Esophagus squamous epithelium (tissue), 5 donors: ENCODE measurements at places on chromosomes 12 and 14. TPM values are rescaled to one million over a fixed set of nuclear protein-coding genes. Genes with fewer than 3 reads are reported as not detected.

The IPO8 gene
- total RNA-seq: 26.3 TPM

The LRRC10 gene
- total RNA-seq: not detected

DNA sequence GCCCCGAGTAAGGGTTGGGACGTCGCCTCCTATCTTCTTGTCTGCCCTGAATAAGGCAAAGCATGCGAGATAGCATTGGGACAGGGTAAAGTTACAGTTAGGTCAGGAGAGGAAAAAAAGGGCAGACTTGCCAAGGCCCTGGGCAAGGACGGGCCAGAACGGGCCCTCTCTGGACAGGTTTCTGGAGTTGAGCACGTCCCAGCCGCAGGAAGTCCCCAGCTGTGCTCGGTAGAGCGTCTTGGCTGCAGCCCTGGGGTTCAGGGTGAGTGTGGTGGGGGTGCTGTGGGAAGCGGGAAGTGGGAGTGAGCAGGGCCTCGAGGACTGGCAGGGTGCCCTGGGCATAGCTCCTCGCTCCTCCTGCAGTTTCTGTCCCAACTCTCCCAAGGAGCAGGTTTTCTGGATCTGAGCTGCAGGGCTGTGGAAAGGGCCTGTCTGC is 5.4 kb downstream of the RPS6KL1 start:
- DNase-seq: no peak

DNA sequence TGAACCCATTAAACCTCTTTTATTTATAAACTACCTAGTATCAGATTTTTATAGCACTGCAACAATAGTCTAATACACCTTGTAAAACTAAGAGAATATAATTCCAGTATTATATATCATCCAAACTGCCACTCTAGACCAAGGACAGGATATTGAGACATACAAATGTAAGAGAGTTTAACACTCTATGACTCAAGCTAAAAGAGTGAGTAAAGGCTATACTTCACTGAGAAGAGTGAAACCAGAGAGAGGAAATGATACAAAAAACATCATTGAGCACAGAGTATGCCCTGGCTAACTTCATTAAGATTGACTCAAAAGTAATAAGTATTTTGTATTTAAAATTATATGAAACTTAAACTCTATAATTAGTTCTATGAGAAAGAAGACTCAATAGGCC is 1951.9 kb upstream of the SEL1L start:
- DNase-seq: no peak

DNA sequence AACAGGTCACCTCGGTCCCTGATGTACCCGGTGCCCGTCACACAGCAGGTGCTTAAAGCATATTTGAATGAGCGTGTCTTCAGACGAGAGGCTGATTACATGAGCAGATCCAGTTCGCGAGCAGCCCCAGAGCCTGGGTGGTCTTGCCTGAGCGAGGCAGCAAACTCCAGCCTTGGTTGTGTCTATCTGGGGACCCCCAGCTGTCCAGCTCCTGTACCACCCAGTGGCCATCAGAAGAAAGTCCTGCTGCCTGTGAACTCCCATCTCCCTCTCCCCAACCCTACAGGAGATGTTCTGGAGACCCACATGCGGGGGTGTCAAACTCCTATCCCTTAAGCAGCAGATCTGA is 174.2 kb downstream of the PHETA1 start:
- no peak for DNase-seq

DNA sequence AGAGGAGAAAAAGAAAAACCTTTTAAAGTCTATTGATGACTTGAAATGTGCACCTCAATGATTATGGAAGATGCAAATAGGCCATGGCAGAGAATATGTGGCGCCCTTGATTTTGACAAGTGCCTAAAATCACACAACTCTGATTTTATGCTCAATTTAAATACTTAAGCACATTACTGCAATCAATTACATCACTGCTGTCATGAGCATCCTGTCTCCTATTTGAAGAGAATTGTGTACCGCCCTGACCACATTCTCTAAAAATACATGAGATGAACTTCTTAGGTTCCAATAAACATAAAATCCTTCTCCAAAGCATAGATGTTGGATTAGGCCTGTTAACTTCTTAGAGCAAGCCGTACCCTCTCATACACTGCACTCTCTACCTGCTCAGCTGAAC is 1.6 kb downstream of the TXNDC16 start:
- no peak for DNase-seq

- DNase-seq: no peak
These were observed 1480.2 kb downstream of the AACS start for GRCh38 chr12:126545411-126545810.

- no peak for DNase-seq
These were observed 467.8 kb downstream of the MDGA2 start for GRCh38 chr14:47207617-47208016.

- DNase-seq: no peak
These were observed 149.9 kb downstream of the NRXN3 start for GRCh38 chr14:78319887-78320635.

DNA sequence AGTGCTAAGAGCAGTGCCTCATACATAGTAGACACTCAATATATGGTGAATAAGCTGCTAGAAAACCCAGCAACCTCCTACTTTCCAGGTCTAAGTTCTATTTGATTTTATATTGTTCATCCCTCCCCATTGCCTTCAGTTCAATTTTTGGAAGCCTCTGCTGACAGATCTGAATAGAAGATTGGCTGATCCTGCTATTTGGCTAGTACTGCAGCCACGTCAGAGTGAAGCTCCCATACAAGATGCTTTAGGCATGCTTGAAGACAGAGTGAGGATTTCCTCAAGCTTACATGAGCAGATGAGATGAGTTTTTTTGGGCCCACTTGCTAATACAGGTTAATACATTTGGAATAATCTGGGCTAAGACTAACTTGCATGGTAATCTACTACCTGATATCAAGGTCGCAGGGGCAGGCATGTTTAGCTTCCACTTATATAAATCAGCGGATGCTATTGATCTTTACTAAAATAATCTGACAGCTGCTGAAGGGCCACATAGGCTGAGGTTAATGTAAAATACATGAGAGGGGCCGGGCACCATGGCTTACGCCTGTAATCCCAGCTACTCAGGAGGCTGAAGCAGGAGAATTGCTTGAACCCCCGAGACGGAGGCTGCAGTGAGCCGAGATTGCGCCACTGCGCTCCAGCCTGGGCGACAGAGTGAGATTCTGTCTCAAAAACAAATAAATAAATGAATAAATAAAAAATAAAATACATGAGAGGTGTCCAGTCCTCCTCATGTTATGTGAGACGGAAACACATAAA is 15.9 kb upstream of the AEBP2 start:
- DNase-seq: no peak

DNA sequence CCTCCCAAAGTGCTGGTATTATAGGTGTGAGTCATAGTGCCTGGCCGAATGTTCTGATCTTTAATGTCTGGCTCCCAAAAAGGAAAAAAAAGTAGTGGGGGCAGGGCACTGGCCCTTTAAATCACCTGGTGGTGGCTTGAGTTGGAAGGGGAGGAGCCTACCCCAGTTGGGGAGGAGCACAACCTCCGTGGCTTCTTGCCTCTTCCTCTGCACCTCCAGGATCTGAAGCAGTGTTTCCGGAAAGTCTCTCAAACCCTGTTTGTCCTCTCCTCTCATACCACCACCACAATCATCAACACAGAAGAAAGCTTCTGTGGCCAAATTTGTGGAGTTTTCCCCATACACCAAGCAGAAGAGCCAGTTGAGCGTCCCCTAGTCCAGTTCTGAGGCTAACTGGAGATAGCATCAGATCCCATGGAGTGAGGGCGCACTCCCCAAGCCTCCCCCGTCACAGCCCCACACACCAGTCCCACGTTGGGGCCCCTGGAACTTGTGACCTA is 24.3 kb upstream of the RCOR1 start:
- DNase-seq: no peak

- no peak for DNase-seq
These were observed 21.6 kb downstream of the ATF1 start for GRCh38 chr12:50785406-50786001.

DNA sequence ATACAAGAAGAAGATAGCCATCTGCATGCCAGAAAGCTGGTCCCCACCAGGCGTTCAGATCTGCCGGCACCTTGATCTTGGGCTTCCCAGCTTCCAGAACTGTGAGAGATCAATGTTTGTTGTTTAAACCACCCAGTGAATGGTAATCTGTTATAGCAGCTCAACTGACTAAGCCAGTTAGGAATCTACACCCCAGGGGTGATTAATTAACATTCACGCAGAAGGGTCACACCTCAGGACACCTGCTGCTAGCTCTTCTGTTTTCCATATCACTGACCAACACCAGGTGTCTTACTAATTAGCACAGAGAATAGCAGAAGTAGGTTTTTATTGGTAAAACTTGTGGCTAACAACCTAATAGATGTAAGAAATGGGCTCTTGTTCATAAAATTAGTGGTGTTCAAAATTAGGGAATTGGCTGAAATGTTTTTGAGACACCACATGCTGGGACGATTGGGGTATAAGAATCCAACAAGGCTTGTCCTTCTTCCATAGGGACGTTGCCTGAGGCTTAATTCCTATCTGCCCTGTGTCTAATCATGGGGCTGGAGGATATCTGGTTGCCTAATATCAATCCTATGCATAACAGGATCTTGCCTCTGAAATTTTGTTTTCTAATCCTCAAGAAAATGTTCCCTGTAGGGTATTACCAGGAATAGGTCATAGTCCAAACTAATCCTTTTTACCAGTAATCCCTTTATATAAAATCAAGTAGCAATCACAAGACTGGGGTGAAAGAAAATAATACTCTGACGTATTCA is 42.0 kb upstream of the CHST11 start:
- no peak for DNase-seq

GRCh38 chr12:58916921-58917511 is 3.3 kb downstream of the LRIG3 start:
- DNase-seq: no peak

DNA sequence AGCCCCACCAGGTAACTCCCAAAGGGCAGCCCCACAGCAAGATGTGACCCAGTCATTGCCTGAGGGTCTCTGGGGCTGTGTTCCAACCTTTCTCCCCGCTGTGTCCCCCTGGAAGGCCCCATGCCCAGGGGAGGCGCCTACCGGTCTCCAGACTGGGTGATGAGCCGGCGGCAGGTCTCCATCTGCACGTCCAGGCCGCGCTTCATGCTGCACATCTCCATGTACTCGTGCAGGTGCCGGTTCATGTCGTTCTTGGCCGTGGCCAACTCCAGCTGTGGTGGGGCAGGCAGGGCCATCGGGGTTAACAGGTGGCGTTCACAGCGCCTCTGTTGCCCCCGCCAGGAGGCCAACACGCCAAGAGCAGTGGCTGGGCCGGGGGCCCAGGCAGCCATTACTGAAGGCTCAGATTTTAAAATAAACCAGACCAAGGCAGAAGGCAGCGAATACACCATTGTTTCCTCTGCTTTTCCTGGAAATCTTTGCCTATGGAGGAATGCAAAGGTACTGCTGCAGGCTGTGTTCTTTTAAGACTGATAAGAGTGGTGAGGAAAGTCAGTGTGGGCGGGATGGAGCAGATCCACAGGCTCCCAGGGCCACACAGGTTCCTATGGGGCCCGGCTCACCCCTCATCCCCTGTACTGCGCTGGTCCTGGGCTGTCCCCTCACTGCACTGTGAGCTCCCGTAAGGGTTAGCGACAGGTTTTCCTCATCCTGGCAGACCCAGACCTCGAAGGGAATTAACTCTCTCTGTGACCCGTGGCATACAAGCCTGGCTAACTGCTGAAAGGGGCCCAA is 7.3 kb downstream of the GAPDH start:
- no peak for DNase-seq

DNA sequence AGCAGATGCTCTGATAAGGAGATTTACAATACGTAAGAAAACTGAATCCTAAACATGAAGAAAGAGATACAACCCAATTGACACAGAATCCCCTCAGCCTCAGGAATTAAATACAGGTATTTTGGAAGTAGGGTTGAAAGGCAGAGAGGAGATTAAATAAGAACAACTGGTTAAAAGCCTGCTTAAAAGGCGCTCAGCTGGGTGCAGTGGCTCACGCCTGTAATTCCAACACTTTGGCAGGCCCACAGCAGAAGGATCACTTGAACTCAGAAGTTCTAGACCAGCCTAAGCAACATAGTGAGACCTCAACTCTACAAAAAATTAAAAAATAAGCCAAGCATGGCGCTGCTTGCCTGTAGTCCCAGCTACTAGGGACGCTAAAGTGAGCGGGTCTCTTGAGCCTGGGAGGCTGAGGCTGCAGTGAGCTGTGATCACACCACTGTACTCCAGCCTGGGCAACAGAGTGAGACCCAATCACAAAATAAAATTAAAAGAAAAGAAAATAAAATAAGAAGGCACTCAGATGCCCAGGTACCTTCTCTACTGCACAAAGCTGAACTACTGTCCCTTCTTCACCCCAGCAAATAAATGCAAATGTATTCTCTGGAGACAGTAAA is 32.9 kb downstream of the MED13L start:
- DNase-seq: no peak

DNA sequence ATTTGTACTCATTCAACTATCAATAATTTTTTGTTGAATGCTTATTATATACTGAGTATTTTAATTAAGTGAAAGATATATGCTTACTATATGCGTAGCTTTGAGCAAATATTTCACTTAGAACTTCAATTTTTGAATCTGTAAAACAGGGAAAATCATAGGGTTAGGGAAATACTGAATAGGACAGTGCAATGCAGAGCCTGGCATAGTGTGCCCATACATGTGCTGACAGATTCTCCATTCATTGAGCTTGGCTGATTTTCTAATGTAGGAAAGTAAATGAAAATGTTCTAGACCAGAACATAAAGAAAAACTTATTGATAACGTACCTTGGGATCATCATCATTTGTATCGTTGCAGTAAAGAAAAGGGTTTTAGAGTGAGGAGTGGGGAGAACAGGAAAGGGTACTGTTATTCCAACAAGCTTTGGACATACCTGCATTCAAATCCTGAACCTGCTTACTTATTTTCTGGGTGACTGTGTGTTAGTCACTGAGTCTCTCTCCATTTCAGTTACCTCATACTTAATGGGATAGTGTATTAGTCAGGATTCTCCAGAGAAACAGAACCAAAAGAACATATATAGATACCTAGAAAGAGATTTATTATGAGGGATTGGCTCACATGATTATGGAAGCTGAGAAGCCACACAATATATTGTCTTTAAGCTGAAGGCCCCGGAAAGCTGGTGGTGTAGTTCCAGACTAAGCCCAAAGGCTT is 436.4 kb downstream of the ADAMTS20 start:
- no peak for DNase-seq

DNA sequence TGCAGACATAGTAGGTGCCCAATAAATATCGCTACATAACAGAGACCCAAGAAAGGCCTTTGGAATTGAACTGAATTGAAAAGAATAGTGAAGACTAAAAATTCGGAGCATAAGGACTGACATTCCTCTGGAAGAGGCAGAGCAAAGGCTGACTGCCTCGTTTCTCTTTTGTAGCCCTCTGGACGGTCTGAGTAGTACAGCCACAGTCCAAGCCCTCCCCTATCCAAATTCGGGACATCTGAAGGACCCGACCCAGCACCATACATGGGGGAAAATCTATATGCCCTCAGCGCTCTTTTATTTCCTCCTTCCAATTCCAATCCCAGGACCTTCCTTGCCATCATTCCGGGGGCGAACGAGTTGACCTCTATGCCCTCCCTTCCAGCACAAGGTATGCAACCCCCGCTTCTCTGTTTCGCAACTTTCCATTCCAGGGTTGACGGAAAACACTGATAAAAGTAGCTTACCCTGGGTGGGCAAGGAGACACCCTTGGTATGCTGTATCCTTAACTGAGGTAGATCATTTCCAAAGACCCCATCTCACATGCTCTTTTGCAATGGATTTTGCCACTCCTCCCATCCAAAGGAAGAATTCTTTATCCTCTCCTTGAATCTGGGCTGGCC is 127.4 kb upstream of the MAP1LC3B2 start:
- no peak for DNase-seq
